ENCODE measurements at places on chromosomes 2 and 18.

DNA sequence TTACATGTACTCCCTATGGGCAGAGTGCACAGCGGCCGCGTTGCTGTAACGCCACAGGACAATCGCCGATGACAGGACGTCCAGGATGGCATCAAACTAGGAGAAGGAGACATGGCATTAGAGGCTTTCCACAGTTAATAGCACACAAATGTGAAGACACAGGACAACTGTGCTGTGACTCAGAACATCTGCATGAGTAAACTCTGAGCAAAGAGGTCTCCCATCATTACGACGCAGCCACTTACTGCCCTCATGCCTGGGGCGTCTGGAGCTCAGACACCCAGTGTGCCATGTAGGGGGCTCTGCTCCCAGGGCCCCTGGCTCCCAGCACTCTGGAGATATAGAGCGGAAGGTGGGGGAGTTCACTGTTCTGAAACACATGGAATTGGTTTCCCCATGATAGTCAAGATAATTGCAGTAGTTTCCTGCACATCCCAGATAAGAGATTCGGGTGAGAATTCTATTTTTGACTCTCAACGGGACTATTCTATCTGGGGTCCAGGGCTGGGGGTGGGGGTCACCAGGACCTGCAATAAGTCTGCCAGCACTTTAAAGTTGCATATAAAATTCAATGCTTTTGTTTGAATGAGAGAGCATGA is 168.1 kb downstream of the TMEM163 start:
- DNase-seq: no peak

- DNase-seq: no peak
These were observed 13.6 kb downstream of the OTX1 start for GRCh38 chr2:63064197-63064596.

GRCh38 chr2:222450021-222450420 is 25.7 kb downstream of the SGPP2 start:
- DNase-seq: no peak

DNA sequence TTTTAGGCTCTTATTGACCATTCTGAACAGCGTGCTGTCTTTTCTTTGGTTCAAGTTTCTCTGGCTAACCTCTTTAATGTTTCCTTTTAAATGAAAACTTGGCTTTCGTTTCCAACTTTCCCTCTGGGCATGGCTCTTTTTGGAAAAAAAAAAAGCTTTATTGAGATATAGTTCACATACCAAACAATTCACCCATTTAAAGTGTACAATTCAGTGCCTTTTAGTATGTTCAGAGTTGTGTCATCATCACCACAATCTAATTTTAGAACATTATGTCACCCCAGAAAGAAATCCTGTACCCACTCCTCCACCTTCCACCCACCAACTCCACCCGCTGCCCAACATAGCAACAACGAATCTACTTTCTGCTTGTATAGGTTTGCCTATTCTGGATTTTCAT is 322.4 kb downstream of the ADCYAP1 start:
- no peak for DNase-seq

- no peak for DNase-seq
These were observed 28.4 kb upstream of the MALL start for GRCh38 chr2:110143982-110144381.

- DNase-seq: no peak
These were observed 42.7 kb upstream of the ACTR3 start for GRCh38 chr2:113847144-113847543.

DNA sequence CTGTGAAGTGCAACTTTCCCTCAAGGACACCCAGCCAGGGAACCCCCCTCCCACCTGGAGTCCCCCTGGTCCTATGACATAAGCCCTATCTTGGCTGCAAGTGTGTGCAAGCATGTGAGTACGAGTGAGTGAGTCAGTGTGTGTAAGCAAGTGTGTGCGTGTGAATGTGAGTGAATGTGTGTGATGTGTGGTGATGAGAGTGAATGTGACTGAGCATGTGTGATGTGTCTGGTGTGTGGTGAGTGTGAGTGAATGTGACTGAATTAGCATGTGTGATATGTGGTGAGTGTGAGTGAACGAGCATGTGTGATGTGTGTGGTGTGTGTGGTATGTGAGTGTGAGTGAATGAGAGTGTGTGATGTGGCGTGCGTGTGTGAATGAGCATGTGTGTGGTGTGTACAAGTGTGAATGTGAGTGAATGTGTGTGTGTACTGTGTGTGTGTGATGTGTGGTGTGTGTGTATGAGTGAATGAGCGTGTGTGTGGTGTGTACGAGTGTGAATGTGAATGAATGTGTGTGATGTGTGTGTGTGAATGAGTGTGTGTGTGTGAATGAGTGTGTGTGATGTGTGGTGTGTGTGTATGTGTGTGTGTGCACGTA is 68.8 kb upstream of the SMAD7 start:
- DNase-seq: no peak

DNA sequence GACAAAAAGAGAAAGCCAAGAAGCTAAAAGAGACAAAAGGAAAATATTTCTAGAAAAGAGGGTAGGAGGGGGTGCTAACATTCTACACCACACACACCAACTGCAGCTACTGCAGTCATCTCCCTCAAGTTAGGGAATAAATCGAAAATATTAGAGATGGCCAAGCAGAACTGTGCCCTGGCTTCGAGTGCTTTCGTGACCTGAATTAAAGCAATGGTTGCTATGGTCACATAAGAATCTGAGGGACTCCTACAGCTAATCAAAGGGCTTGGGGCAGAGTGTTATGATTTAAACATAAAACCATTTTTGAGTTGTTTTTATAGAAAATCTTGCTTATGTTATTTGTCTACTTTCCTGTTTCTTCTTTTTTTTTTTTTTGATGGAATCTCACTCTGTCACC is 159.6 kb upstream of the HNRNPA3 start:
- no peak for DNase-seq

- no peak for DNase-seq
These were observed 20.8 kb upstream of the TUBB6 start for GRCh38 chr18:12287131-12287681.

DNA sequence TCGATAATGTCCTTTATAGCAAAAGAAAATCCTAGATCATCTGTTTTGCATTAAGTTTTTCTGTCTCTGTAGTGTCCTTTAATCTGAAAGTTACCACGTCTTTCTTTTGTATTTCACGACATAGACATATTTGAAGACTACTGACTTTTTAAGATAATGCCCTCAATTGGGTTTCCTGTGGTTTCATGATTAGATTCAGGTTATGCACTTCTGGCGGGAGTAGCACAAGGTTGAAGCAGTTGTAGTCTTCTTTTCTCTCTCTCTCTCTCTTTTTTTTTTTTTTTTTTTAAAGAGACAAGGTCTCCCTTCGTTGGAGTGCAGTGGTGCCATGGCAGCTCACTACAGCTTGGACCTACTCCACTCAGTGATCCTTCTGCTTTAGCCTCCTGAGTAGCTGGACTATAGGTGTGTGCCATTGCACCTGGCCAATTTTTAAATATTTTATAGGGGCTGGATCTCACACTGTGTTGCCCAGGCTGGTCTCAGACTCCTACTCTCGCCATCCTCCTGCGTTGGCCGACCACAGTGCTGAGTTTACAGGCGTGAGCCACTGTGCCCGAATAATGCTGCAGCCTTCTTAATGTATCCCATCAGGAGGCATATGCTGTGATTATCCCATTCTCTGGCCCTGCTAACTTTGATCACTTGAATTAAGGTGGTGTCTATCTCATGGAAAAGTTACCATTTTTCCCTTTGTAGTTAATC is 3.9 kb downstream of the INPP4A start:
- DNase-seq: no peak
